ENCODE measurements at places on chromosomes 2 and 18. TPM values are rescaled to one million over a fixed set of nuclear protein-coding genes. Genes with fewer than 3 reads are reported as not detected.

- no peak for DNase-seq
Measured at GRCh38 chr2:111251711-111252110, 131.0 kb downstream of the BCL2L11 start.

DNA sequence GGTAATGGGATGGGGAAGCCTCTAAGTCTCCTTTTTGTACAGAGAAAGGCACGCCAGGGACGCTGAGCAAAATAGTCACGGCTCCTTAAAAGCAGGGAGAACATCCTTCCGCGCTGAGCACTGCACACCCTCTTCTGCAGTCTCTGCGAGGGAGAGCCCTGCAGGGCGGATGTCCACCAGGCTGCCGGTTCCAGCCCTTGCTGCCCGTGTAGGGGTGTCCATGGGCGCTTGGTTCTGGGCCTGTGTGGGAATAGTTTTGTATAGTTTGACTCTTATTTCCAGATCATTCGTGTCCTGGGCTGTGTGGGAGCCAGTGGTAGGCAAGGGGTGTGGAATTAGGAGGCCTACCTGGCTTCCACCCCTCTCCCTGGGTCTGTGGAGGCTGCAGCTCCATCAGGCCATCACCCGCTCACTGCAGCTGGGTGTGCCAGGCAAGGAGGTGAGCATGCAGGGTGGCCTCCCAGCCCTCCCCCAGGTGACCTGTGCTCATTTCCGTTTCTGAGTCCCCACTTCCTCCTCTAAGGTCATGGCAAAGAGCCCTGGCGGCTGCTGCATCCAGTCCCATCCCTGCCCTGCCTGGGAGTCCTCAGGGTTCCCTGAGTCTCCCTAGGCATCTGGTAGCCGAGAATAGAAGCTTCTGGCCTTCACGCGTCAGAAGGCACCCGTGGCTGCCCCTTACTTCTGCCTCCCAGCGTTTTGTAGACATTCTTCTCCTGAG is 202.6 kb downstream of the LDLRAD4 start:
- DNase-seq = no peak

- DNase-seq = no peak
Measured at GRCh38 chr2:234444242-234444730, 52.6 kb downstream of the ARL4C start.

- no peak for DNase-seq
Measured at GRCh38 chr2:163312713-163313112, 423.1 kb downstream of the FIGN start.

- DNase-seq = no peak
Measured at GRCh38 chr2:29688429-29688828, 233.0 kb downstream of the ALK start.

- DNase-seq = peak; percentile 34
Measured at GRCh38 chr2:232890536-232890895, 20.5 kb downstream of the SNORC start.

- DNase-seq = no peak
Measured at GRCh38 chr18:26059357-26059756, 31.1 kb downstream of the SS18 start.

DNA sequence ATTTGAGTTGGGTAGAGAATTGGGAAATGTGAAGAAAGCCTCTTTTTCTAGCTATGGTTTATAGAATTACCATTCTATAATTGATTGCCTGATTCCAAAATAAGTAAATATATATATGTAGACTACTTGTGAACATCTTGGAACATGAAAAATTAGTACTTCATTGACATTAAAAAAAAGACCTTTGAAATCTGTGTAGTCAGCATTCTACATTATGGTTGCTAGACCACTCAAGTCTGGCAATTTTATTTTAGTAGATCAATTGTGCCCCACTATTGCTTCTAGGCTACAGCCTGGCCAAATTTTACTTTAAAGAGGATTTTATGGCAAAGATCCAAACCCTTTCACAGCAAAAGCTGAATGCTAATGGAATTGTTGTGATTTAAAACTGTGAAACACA is 279.8 kb downstream of the IKZF2 start:
- no peak for DNase-seq

GRCh38 chr2:49219741-49220140 is 65.4 kb upstream of the FSHR start:
- no peak for DNase-seq

DNA sequence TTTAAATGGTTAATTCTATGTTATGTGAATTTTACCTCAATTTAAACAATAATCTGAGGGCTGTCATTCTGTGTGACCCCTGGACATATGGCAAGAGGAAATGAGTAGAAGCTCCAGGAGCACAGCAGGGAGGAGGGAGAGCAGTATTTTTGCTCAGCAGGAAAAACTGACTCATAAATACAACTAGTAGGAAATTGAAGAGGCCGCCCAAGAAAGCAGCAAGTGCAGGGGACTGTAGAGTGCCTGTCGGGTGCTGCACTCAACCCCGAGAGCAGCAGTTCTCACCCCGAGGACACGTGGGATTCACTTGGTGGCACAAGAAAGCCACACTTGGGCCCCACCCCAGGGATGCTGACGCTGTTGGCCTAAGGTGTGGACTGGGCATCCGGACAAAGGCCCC is 60.8 kb downstream of the NPAS2 start:
- DNase-seq = no peak

GRCh38 chr18:31049189-31049588 is 6.6 kb upstream of the DSC3 start:
- DNase-seq = no peak

DNA sequence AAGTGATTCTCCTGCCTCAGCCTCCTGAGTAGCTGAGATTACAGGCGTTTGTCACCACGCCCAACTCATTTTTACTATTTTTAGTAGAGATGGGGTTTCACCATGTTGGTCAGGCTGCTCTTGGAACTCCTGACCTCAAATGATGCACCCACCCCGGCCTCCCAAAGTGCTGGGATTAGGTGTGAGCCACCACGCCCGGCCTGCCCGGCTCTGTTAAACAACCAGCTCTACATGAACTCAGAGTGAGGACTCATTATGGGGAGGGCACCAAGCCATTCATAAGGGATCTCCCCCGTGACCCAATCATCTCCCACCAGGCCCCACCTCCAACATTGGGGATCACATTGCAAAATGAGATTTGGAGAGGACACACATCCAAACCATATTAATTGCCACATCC is 8.8 kb downstream of the ATIC start:
- DNase-seq = no peak

DNA sequence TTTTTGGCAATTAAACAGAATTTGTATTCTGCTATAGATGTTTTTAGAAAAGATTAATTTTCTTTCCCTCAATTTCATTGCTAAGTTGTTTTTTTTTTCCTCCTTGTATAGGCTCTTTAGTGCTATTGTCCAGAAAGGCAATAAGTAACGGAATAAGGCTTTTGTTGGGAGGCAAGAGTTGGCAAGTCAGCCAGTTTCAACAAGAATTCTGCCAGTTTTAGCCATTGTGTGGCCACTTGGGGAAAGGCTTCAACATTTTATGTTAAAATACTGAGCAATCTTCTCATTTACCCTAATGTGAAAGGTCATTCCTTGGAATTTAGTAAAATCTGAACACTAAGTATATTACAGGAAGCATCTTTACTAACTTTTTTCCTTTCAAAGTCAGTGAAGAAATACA is 9.6 kb downstream of the CALCRL start:
- DNase-seq = no peak

DNA sequence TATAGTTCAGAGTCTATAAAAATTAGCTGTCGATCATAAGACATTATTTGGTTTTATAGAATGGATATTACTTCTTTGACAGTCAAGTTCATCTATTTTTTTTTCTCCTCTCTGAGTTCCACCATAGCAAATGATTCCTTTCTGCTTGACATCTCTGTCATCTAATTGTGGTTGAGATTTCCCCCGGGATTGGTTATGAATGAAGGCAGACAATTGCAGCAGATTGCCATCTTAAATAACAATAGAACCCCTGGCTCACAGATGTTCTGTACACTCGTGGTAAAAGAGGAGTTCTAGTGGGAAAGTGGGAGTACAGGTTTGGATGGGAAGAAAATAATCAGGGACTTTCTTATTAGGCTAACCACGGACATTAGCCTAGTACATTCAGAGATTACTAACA is 292.1 kb upstream of the NRXN1 start:
- no peak for DNase-seq

DNA sequence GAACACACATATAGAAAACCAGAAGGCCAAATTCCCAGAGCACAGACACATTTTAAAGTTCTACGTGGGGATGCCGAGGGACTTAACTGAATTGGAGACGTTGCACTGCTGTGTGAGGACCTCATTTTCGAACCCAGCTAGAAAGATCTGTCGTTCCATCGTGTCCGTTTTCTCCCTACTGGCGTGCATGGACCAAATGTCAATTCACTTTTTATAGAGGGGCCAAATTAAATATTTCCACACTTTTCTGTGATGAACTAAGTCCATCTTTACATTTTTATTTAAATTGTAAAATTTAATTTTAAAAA is 692 bp upstream of the TSHZ1 start:
- DNase-seq = no peak

DNA sequence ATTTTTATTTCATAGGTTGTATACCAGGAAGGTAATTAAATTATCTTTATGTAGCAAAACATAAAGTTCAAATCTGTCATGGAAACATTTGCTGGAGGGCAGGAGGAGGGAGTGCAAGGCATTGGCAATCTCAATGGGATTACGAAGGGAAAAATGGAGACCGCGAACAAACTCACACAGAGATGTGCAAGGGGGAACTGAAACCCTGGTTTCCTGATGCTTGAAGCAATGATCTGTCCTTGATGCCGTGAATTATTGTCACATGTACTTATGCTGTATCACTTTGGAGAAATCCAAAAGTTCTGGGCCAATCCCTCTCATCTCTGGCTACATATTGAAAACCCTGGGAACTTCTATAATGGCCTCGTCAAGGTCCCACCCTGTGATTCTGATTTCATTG is 65.0 kb upstream of the MFF start:
- no peak for DNase-seq

DNA sequence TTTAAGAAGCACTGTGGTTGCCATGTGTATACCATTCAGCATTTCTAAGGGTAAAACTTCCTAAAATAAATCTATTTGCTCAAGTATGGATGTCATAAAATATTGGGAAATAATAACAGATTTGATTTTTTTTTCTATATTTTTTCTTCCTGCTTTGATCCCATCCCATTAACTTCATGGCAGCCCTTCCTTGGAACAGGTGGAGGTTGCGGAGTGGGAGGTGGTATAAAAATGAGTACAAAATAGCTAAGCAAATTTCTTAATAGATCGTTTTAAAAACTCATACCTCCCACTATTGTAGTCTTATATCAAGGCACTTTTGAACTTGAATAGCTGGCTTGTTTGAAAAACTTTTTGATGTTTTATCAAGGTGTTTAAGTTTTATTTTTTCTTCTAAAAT is 152.1 kb upstream of the KYNU start:
- DNase-seq = no peak

DNA sequence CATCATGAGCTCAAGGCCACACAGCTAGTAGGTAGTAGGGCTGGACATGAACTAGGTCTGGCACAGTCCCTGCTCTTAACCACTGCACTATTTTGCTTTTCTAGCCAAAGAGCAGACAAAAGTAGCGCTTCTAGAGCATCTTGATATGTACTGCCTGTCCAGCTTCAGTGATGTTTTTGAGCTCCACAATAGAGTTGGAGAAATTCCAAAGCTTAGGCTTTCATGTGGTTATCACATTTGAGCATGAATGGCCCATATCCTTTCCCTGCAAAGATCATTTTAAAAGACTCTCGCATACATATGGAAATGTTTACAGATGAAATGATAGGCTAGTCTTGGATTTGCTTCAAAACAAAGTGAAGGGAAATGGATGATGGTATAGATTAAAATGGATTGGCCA is 128.7 kb downstream of the MAP3K20 start:
- no peak for DNase-seq

DNA sequence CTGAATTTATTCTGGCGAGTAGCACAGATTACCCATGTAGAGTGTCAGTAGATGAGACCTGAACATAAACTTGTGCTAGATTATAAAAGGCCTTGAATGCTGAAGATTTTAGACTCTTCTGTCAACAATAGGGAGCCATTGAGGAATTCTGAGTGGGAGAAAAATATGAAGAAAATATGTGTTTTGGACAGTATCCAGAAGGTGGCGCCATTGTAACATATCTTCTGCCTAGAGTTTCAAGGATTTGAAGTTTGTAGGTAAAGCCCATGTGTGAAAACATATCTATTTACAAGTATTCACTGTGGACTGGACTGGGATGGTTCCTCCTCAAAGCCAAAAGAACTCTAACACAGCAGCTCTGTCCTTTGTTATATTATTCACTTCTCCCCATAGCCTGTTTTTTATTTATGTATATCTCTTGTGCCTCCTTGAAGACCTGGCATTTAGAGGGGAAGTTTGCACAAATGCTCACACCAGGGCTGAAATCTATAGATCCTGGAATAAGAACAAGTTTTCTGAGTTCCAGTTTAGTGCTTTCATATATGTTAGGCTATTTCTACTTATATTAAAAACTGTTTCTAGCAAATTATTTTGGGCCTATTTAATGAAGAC is 124.9 kb downstream of the RDH14 start:
- no peak for DNase-seq

DNA sequence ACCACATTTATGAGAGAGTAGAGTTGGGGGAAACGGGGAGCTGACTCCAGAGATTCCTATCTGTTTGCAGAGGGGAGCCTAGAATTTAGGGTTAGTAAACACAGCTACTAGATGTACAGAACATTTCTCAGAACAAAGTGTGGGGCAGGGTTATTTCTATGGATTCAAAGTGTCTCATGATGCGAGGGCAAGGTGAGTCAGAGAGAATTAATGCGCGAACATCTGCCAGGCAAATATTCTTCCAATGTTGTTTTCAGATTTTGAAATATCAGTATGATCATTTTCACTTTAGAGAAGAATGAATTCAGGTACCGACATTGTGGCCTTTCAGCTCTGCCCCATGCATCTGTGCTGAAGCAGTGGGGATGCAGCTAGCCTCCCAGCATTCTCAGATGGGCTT is 2.0 kb upstream of the DSEL start:
- DNase-seq = no peak

- no peak for DNase-seq
Measured at GRCh38 chr2:105584435-105585010, 160.2 kb upstream of the NCK2 start.

- DNase-seq = peak; percentile 66
Measured at GRCh38 chr2:228446734-228447133, 265.2 kb upstream of the SPHKAP start.

Gene ASXL3
- total RNA-seq = 35.2 TPM

Gene B3GNT7
- total RNA-seq = 6.8 TPM

Gene KATNAL2
- total RNA-seq = 16.6 TPM

Gene MC5R
- total RNA-seq = not detected

Gene RIT2
- total RNA-seq = 29.0 TPM

Gene CCNT2
- 53.0 TPM for total RNA-seq

Gene ABCG5
- total RNA-seq = not detected

Gene CHRND
- total RNA-seq = not detected

Gene EPC2
- total RNA-seq = 48.5 TPM

Gene IL1F10
- total RNA-seq = not detected

Gene CCDC85A
- 32.2 TPM for total RNA-seq

Gene MYL12A
- 32.6 TPM for total RNA-seq

Gene EPAS1
- 119 TPM for total RNA-seq

Gene C2orf15
- 3.8 TPM for total RNA-seq

Gene RETREG2
- 206 TPM for total RNA-seq

Gene RBM43
- 4.1 TPM for total RNA-seq

Gene ZNF24
- total RNA-seq = 64.2 TPM

Gene GPAT2
- total RNA-seq = 3.7 TPM

Gene MYCN
- total RNA-seq = 6.1 TPM

Gene CRYGD
- total RNA-seq = not detected

Gene AQP4
- 1,218 TPM for total RNA-seq
